Stimulated activated CD4-positive, alpha-beta T cell treated with anti-CD3 and anti-CD28 coated beads, Interleukin-4, amount 100 ng/mL, for 1 hour (primary cell): ENCODE measurements at places on chromosomes 2 and 18.
A peak's percentile ranks its signal among the peaks of the same experiment; 100 is the strongest.

DNA sequence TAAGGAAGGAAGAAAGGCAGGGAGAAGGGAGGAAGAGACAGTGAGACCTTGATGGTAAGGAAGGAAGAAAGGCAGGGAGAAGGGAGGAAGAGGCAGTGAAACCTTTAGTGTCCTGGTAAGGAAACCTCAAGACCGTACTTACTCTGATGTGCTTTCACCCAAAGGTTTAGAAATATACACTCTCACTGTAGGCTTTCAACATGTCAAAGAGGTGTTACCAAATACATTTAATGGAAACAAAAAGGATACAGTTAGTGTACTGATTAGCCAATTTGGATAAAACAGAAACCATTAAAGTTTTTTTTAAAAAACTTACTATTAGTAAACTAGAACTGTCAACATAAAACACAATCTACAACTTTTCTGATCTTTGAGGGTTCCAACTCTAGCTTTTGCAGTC is 7.1 kb downstream of the FBXO15 start:
- no peak for DNase-seq

DNA sequence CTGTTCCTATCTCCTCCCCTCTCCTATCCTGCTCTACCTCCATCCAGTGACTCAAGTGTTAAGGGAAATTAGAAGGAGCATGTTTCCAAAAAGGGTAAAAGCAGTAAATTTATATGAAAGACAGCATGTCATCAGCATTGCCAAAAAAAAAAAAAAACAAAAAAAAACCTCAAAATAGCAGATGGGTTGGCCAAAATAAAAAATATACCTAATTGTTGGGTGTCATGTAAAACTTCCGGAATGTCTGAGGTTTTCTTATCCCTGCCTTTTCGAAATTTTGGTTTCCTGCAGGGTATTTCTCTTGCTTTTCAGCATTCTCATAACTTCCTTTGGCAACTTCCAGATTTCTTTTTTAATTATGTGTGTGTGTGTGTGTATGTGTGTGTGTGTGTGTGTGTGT is 241.6 kb upstream of the FN1 start:
- DNase-seq, result no peak

DNA sequence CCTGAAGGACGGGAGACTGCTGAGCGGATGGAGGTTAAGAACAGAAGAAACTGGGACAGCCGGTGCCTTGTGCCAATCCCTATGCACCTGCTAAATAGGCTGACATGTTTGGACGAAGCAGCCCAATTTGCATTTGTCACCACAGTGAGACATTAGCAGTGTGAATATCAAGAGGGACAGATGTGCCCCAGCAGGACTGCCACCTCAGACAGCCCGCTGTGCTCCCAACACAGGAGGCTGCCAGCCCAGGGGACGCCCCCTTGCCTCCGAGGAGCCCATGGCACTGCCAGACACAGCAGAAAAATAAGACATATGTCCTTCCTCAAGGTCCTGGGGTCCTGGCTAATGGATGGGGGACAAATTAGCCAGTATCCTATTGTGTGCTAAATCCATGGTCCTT is 306.7 kb upstream of the POU3F3 start:
- no peak for DNase-seq

DNA sequence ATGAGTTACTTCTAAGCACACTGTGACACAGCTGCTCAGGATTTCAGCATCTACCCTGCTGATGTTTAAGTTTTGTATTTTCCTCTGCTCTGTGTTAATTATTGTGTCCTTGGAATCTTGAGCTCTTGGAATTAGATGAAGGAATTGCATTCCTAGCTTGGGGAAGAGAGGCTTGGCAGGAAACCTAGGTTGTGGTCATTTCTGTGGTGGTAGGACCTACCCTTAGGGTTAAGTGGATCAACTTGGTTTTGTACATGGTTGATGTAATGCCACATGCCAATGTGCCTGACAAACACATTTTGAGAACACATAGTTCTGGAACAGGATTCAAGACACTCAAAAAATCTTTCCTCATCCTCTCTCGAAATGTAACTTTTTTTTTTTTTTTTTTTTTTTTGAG is 264.5 kb upstream of the MEX3C start:
- no peak for DNase-seq

- DNase-seq, result no peak
Measured at GRCh38 chr18:41938445-41938844, 16.6 kb upstream of the PIK3C3 start.

- DNase-seq, result no peak
Measured at GRCh38 chr2:186907897-186908296, 58.9 kb upstream of the ZSWIM2 start.

DNA sequence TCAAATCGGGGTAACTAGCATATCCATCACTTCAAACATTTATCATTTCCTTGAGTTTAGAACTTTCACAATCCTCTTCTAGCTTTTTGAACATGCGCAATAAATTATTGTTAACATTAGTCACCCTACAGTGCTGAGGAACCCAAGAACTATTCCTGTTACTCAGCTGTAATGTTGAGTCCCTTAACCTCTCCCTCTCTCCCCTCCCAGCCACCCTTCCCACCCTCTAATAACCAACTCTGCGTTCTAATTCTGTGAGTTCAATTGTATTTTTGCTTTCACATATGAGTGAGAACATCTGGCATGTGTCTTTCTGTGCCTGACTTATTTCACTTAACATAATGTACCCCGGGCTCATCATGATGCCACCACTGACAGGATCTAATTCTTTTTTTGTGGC is 78.6 kb upstream of the RANBP2 start:
- no peak for DNase-seq

GRCh38 chr18:55694291-55694690 is 106.3 kb upstream of the TCF4 start:
- no peak for DNase-seq

GRCh38 chr18:69557282-69557681 is 156.6 kb downstream of the DOK6 start:
- DNase-seq, result no peak

GRCh38 chr18:8708670-8709069 is 3.3 kb downstream of the MTCL1 start:
- no peak for DNase-seq

- DNase-seq, result peak; percentile 30
Measured at GRCh38 chr2:235493775-235494715, at the start of gene AGAP1. Gene AGAP1, plus strand, starts transcription at chr2:235494043.

DNA sequence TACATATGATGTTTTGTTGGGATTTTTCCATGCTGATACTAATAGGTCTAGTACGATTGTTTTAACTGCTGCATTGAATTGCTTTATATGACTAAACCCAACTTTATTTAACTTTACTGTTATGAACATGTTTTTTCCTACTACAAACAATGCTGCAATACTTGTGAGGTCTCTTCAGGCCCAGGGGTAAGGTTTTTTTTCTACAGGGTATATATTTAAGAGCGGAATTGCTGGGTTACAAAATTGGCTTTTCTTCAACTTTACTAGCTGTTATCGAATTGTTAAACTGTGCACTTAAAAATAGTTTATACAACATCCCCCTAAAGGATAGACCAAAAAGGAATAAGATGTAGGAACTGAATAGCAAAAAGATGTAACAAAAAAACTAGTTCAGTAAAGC is 78.5 kb upstream of the TMEM178A start:
- DNase-seq, result no peak

DNA sequence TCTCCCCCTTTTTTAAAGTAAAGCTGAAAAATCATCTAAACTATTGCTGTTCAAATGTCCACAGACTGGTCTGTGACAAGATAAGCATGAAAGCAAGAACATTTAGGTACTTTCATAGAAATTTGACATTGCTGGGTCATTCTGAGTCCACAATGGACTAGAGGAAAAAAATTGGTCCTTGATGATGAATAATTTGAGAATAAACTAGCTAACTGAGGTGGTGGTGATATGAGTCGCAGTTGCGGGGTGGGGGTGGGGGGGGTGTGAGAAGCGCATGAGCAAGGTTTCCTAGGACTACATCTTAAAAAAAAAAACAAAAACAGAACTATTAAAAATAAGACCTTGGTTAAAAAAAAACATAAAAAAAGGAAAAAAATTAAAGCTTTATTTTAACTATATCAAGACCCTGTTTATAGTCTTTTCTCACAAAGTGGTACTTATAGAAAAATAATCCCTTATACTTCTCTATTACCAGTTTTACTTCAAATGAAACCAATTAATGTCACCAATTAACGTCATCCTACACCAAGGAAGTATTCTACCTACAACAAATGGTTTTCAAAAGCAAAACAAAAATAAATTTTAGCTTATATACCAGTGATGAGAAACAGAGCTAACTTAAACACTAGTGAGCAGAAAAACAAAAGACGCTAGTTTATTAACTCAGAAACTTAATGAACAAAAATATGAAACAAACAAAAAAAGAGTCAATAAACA is 88.1 kb downstream of the ASXL2 start:
- DNase-seq, result no peak

GRCh38 chr2:12824351-12824777 is 107.6 kb downstream of the TRIB2 start:
- no peak for DNase-seq

DNA sequence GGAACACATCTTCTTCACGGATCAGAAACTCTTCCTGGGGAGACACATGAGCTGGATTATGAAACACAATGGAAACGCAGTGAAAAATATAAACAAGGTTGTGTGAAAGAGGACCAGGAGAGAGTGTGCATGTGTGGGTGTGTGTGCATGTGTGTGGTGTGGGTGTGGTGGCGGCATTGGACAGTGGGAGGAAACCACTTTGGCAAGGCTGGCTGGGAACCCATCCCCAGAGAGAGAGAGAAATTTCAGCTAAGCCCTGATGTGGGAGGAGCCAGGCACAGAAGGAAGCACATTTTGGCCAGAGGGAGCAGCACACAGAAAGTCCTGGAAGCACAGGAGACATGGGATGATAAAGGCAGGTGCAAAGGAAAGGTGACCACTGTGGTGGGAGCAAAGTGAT is 147.6 kb upstream of the COPS8 start:
- no peak for DNase-seq

DNA sequence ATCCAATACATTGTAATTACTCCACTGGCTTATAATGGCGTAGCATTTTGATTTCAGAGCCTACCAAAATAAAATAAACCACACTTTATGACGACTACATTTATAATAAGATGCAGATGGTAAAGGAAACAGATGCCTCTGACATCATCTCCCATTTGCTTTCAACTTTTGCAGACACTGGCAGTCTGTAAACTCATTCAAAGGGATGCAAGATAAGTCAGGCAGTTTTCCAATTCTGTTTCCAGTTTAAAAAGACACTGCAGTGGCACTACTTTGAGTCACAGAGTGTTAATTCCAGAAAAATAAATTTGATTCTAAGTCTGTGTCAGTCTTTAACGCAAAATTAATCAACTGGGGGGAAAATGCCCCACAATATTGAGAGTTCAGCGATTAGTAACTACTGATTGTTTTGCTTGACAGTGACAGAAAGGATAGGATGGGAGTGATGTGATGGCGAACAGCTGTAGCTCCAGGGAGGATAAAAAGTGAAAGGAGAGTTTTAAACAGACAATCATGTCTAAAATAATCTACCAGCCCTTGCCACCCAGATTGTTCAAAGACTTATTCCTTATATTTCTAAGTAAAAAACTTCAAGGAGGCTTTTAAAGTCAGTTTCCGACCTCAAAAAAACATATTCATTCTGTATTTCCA is 6.7 kb downstream of the DSEL start:
- no peak for DNase-seq

- DNase-seq, result no peak
Measured at GRCh38 chr2:237878-238277, 26.0 kb downstream of the SH3YL1 start.

GRCh38 chr2:152555048-152555447 is 162.2 kb downstream of the PRPF40A start:
- no peak for DNase-seq

- DNase-seq, result peak; percentile 33
Measured at GRCh38 chr2:8229546-8229986, 452.3 kb upstream of the ID2 start.

DNA sequence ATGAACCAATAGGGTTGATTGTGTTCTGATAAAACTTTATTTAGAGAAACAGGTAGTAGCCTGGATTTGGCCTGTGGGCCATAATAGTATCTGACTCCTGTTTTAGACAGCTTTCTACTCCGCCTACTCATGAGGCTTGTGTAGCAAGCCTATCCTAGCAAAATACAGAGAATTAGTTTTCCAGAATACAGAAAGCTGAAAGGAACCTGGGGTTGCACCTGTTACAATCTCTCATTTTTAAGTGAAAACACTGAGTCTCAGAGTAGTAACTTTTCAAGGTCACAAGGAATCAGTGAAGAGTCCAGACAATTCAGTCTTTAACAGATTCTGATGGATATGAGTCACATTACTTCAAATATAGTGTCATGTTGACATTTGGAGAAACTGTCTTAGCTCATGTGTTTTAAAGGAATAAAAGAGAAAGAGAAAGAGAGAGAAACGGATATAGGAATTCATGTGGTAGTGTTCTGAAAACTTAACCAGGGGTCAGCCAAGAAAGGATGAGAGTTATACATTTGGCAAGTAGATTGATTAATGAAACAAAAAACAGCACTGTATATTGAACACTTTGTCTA is 17.0 kb downstream of the ARHGAP28 start:
- DNase-seq, result no peak

- no peak for DNase-seq
Measured at GRCh38 chr2:29192526-29192925, 77.3 kb downstream of the CLIP4 start.

- no peak for DNase-seq
Measured at GRCh38 chr2:101837354-101837753, 139.8 kb downstream of the MAP4K4 start.

- no peak for DNase-seq
Measured at GRCh38 chr2:33510586-33510968, 34.1 kb downstream of the RASGRP3 start.

DNA sequence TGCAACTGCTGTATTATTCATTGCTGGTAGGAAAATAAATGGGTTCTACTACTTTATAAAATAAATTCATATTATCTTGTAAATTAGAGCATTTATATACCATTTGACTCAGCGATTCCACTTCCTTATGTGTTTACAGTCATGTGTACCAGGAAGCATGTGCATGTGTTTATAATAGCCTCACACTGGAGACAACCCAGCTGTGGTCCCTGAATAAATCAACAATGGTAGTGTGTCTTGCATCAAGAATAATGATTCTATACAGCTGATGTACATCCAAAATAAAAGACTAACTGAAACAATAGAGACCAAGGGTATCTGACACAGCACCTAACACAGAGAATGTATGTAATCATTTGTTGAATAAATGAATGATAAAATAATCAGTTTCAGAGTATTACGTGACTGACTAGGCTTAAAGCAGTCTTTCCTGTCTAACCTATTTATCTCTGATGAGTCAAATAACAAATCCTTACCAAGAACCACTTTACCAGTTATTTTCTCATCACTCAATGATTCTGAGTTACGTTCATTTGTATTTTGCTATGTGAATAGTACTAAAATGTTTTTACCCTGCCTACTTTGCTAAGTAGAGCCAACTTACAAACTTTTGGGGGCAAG is 216.8 kb downstream of the UBE2E3 start:
- DNase-seq, result no peak
